Activated CD4-positive, alpha-beta T cell treated with anti-CD3 and anti-CD28 coated beads, Interleukin-2, amount 10 ng/mL, durations not matched to agents 7 days and 5 days (primary cell): ENCODE measurements at places on chromosomes 3 and 15. TPM values are rescaled to one million over a fixed set of nuclear protein-coding genes. Genes with fewer than 3 reads are reported as not detected.

- H3K4me3 ChIP-seq = no peak overlapping the region
- H3K4me1 ChIP-seq = no peaks in the 10 kb centered on the region
- H3K27ac ChIP-seq = no peak overlapping the region
- no peaks in the 10 kb centered on the region for H3K27me3 ChIP-seq
Measured at GRCh38 chr15:48466820-48467219, 135.6 kb downstream of the DUT start.

GRCh38 chr15:60585743-60586708 is 107.1 kb upstream of the ICE2 start:
- H3K4me1 ChIP-seq = peaks cover 87% of the 10 kb centered on the region
- peak overlapping the region; percentile 95 for H3K27ac ChIP-seq
- H3K4me3 ChIP-seq = peak overlapping the region; percentile 62

DNA sequence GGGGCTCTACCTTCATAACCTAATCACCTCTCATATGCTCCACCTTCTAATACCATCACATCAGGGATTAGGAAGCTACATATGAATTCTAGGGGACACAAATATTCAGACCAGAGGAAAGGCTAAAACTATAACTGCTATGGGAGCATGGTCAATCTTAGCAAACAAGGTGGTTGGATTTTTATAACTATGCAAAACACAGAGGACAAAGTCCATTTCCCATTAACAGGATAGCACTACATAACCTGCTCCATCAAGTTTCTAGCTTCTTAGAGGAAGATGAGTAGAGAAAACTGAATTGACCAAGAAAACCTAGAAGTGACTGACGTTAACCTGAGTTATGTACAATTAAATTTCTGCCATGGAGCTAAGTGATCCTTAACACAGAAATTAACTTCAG is 398.6 kb downstream of the TBL1XR1 start:
- peaks cover 4% of the 10 kb centered on the region for H3K27me3 ChIP-seq
- no peak overlapping the region for H3K4me3 ChIP-seq
- H3K4me1 ChIP-seq = no peaks in the 10 kb centered on the region
- H3K36me3 ChIP-seq = no peaks in the 10 kb centered on the region

DNA sequence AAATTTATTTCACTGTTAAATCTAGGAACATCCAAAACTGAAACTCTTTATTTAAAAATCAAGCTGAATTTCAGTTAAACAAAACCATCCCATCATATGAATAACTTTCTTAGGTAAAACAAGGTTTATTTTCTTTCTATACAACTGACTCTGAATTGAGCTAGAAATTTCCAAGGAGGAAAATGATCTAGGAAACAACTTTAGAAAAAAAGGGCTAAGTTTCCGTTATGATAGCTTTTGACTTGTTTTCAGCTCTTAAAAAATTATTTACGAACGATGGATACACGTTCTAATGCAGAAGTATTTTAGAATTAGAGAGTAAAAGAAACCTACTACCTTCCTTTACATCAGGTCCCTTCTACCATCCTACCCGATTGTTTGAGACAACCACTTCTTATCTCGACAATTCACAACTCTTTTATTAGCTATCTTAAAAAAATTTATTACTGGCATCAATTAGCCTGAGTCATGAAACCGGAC is 1.8 kb upstream of the IGF1R start:
- peak overlapping the region; percentile 83 for H3K27ac ChIP-seq
- no peak for DNase-seq
- peaks cover 24% of the 10 kb centered on the region for H3K4me1 ChIP-seq
- H3K27me3 ChIP-seq = peaks cover 42% of the 10 kb centered on the region

DNA sequence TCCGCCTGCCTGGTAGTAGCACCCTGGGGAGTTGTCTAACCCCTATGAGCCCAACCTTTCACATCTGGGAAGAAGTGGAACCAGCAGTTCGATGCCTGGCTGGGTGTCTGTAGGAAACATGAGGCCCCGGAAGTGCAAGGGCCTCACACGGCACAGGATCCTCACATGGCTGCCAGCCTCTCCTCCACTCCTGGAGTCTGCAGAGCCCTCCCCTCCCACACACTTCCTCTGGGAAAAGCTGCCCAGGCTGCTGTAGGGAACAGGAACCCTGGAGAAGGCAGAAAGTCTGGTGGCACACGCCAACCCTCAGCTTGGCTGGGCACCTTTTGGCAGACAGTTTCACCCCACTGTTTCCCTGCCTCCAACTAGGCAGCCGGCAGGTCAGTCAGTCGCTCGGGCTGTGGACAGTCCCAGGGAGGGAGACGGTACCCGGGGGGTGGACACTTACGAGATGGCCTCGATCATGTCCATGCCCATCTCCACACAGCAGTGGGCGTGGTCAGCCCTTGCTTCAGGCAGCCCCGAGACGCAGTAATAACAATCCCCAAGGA is 118.4 kb downstream of the ADCY5 start:
- H3K4me3 ChIP-seq = no peak overlapping the region
- H3K27me3 ChIP-seq = no peaks in the 10 kb centered on the region
- no peaks in the 10 kb centered on the region for H3K36me3 ChIP-seq
- no peak overlapping the region for H3K27ac ChIP-seq

GRCh38 chr3:41331041-41331440 is 131.7 kb downstream of the CTNNB1 start:
- H3K27ac ChIP-seq = no peak overlapping the region
- no peaks in the 10 kb centered on the region for H3K4me1 ChIP-seq
- H3K27me3 ChIP-seq = no peaks in the 10 kb centered on the region

DNA sequence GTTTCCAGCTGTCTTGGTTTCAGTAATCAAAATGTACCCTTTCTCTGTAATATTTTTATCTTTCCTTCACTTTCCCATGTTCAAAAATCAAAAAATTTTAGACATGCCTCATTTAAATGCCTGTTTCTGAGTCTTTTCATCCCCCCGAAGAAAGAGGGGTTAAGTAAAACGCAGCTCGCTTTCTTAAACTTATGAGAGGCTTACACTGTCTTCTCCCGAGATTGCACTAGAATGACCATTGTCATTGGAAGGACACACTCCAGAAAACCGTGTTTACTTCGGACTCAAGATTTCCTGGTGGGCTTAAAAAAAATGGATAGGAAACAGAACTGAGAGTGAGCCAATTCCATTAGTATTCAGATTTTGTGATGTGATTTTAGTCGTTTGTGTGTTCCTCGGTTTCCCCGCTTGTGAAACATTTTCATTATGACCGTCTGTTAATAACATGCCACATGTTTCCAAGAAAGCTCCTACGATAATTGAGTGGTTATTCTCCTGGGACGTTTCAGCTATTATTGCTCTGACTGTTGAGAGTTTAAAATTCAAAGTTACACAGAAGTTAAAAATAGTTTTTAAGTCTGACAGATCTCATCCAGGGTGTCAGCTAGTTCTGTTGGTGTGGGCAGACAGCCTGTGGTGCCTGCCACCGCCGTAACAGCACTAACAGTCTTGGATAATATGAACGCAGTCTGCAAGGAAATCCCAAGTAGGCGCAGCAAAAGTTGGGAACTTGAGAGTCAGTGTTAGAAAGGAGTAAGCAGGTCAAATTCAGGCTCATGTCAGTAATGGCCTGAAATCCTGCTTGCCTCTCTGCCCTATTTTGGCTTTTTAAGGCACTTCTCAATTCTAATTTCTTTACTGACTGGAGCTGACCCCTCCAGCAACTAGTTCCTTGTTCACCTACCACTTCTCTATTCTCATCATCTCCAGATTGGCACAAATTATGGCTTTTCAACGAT is 1.5 kb downstream of the CRYBG3 start:
- peaks cover 41% of the 10 kb centered on the region for H3K27me3 ChIP-seq
- H3K4me1 ChIP-seq = peaks cover 21% of the 10 kb centered on the region
- DNase-seq = no peak
- peak overlapping the region; percentile 42 for H3K27ac ChIP-seq
- H3K4me3 ChIP-seq = peak overlapping the region; percentile 90

GRCh38 chr15:35358824-35359223 is 187.1 kb downstream of the DPH6 start:
- no peak overlapping the region for H3K27ac ChIP-seq
- H3K27me3 ChIP-seq = no peaks in the 10 kb centered on the region
- H3K4me1 ChIP-seq = no peaks in the 10 kb centered on the region
- DNase-seq = no peak
- no peak overlapping the region for H3K4me3 ChIP-seq

- peak overlapping the region; percentile 52 for H3K27ac ChIP-seq
- peak overlapping the region; percentile 87 for H3K4me3 ChIP-seq
- no peaks in the 10 kb centered on the region for H3K27me3 ChIP-seq
- peaks cover 66% of the 10 kb centered on the region for H3K4me1 ChIP-seq
- DNase-seq = no peak
Measured at GRCh38 chr3:52895418-52895817, 1.9 kb downstream of the STIMATE start.

MASP1 gene
- not detected for total RNA-seq

NEO1 gene
- total RNA-seq = 5.8 TPM

DPPA4 gene
- not detected for total RNA-seq
